Activated T-cell treated with anti-CD3 and anti-CD28 coated beads, Interleukin-2, amount 50 U/mL, for 72 hours (primary cell): ENCODE measurements at places on chromosomes 5 and 9.

GRCh38 chr5:171427318-171428167, 8.1 kb downstream of the FGF18 start:
- no peak for DNase-seq

DNA sequence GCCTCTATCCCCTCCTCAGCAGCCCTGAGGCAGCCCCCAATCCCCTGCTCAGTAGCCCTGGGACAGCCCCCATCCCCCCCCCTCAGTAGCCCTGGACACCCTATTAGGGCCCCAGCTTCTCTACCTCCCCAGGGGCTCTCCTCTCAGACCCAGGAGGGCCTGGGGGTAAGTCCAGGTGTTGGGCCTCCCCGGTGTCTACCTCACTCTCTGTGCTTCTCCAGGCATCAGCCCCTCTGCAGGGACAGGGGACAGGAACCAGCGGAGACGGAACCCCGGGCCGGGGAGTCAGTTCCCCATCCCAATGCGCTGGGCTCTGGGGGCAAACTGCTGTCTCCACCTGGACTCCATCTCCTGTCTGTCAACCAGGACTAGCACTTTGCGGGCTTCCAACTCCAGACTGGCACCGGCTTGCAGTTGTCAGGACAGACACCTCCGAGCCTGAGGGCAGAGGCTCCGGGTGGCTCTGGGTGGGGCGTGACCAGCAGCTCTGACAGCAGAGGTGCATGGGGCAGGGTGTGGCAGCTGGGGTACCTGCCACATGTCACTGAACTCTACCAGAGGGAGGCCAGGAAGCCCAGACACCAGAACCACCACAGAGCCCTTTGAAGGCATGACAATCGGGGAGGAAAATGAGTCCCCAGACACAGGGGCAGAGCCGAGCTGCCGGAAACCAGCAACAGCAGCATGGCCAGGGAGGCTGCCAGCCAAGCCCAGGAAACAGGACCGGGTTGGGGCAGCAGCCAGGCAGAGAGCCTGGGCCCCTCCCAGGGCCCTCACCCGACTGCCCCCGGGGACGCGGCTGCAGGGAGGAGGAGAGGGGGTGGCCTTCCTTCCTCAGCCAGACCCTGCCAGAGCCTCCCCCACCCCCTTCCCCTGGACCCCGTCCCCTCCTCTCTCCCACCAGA, 17.7 kb upstream of the UBAC1 start:
- peak; percentile 40 for DNase-seq

DNA sequence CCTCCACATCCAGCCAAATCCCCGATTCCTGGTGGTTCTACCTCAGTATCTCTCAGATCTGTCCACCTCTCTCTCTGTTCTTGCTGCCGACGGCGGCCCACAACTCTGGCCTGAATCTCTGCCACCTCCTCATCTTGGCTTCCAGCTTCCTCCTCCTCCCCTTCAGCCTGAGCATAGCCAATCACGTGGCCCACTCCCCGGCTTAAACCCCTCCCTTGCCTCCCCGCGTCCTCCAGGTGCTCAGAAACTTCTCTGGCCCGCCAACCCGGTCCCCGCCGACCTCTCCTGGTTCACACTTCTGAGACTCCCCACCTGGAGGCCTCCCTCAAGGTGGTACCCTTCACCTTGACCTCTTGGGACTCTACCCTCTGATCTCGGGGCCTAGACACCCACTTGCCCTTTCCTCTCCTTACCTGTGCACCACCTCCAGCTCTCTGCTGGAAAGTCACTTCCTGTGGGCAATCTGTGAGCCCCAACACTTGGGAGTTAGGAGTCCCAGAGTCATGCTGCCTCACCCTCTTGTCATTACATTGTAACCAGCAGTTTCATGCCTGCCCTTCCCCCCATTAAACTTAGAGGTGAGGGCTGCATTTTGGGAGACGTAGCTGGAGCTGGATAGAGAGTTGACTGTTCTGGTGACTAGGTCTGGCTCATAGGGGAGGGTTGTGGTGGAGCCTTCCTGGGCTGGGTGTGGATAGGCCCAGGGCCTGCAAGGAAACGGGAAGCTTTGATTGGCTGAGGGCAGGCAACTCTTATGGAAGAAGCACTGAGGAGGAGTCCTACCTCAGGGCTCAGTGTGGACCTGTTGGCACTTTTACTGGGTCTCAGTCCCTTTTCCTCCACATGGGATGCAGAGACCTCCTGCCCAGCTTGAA, 4.5 kb upstream of the SET start:
- peak; percentile 84 for DNase-seq

GRCh38 chr9:16103620-16104397, 551.0 kb downstream of the CCDC171 start:
- DNase-seq: no peak

DNA sequence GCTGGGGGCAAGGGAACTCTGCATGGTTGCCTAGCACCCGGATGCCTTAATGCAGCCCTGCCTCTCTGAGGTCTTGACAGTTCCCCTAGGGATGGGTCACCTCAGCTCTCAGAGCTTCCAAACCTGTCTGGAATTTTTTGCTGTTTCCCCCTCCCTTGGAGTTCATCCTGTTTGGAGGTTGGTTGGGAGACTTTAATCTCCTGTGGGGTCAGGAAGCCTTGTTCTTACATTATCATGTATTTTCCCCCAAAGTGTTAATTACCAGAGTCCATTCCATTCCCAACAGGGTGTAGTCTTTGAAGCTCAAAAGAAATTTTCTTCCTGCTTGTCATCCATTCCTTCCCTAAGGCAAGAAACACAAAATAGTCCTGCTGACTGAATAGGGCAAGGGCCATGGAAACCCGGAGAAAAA, 150.3 kb upstream of the SPRY4 start:
- no peak for DNase-seq

GRCh38 chr5:17329571-17329970, 112.1 kb downstream of the BASP1 start:
- DNase-seq: no peak

GRCh38 chr5:172091956-172092732, 85.7 kb upstream of the FBXW11 start:
- DNase-seq: no peak

DNA sequence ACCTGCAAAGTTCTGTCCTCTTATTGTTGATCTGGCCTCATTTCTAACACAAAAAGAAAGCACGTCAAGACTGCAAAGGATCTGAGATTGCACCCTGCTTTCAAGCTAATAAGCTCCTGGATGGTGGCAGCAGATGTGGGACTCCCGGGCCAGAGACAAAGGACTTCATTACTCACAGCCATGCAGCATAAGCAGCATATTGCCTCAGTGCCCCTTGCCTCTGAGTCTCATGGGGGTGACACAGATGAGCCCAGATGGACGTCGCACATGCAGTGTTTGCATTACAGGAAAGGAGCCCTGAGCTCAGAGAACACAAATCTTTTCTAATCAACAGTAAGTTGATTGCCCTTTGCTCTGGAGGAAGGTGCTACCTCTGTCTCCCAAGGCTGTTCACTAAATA, 105.0 kb downstream of the SLC28A3 start:
- no peak for DNase-seq

GRCh38 chr9:125497906-125498305, 209.1 kb downstream of the MAPKAP1 start:
- DNase-seq: no peak

GRCh38 chr9:784202-784601, 57.3 kb upstream of the DMRT1 start:
- no peak for DNase-seq

GRCh38 chr9:134371731-134372130, 45.5 kb downstream of the RXRA start:
- DNase-seq: no peak

DNA sequence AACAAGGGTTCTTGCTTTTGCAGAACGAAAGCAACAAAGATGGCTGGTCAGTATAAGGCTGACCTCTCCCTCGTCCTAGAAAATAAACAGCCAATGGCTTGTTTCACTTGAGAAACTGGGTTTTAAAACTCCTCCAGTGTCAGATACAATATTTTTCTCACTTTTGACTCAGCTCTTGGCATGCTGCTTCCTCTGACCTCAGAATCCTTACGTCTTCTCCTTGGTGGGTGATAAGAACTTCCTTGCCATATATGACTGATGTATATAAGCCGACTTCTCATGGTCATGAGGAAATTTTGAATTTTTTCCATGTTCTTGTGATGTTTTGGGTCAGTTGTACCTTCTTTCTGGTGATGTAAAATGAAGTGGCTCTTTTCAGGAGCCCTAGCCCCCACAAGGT, 3.8 kb downstream of the ZNF618 start:
- no peak for DNase-seq

GRCh38 chr5:10401498-10401897, 40.2 kb upstream of the ROPN1L start:
- DNase-seq: no peak

DNA sequence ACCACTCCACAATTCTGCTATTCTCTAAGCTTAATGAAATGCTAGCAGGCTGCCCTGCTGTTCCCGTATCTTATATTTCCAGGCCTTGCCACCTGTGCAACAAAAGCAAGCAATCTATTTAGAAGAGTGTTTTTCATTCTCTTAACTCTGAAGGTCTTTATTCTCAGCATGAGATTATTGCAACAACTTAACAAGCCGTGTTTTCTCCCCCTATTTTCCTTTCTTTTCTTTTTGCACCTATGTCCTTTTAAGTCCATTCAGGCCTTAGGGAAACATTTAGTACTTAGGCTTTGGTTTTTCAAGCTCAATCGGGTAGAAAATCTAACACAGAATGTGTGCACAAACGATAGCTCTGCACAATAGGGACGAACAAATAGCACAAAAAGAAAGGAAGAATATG, 89.6 kb upstream of the DMRTA1 start:
- no peak for DNase-seq

- DNase-seq: no peak
Observed at GRCh38 chr5:165083394-165083793, 1578.0 kb downstream of the MAT2B start.

DNA sequence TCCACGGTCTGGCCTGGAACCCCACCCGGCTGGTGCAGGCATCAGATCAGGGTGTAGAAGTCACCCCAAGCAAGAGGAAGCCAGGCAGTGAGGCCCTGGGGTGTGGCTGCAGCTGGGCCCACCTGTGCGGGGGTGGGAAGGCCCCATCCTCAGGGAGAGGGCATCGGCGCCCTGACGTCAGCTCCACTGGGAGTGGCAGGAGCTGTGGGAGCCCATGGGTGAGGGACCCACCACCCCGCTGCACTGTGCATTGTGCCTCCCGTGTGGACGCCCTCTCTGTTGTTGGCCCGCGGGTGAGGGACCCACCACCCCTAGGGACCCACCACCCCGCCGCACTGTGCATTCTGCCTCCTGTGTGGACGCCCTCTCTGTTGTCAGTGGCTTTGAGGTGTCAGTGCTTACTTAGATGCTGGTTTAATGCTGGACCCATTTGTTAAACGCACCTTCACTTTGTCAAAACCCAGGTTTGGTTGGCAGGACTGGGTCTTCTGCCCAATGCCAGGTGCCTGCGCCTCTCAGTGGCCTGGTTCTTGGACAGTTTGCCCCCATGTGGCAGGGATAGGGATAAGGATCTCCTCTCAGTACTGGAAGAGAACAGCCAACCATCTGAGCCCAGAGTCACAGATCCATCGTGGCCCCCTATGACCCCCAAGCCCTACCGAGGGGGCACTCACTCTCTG, 6.9 kb upstream of the EXOC3 start:
- no peak for DNase-seq

- no peak for DNase-seq
Observed at GRCh38 chr5:168879929-168880328, 300.8 kb upstream of the PANK3 start.

DNA sequence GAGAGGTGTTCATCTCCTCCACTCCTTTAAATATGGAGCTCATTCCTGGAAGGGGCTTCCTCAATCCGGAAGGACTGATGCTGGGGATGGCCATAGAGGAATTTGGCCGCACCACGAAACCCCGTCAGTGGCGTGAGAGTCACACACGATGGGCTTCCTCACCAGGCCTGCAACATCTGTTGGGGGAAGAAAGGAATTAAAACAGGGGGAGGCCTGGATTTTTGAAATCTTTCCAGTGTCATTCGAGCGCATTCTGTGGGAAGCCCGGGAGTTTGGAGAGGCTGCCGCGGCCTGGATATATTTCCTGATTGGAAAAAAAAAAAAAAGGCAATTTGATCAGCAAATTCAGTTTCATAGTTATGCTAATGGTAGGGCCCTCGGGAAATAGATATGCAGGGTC, 76.3 kb upstream of the ORM1 start:
- no peak for DNase-seq

GRCh38 chr9:72978744-72979143, 25.9 kb upstream of the ALDH1A1 start:
- DNase-seq: no peak

DNA sequence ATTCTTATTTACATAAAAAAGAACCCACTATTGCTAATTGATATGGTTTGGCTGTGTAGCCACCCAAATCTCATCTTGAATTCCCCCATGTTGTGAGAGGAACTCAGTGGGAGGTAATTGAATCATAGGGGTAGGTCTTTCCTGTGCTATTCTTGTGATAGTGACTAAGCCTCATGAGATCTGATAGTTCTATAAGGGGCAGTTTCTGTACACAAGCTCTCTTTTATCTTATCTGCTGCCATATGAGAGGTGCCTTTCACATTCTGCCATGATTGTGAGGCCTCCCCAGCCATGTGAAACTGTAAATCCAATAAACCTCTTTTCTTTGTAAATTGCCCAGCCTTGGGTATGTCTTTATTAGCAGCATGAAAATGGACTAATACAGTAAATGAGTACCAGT, 58.2 kb upstream of the PRR16 start:
- no peak for DNase-seq

DNA sequence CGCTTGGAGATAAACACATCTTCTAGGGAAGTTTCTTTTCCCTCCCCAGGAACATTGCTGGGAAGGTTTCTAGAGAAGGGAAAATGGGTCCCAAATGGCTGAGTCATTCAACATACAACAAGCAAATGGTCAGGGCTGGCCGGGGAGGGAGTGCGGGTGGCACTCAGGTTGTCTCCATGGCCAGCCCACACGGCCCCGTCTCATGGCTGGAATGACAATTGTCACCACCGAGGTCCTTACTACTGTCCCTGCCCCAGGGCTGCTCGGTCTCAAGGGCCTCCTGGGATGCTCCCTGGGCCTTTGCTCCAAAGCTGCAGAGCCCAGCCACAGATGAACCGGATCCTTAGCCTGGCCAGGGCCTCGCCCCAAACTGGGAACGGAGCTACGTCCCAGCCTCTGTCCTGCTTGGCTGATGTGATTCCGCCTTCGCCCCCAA, 121.9 kb downstream of the FGF18 start:
- DNase-seq: no peak

DNA sequence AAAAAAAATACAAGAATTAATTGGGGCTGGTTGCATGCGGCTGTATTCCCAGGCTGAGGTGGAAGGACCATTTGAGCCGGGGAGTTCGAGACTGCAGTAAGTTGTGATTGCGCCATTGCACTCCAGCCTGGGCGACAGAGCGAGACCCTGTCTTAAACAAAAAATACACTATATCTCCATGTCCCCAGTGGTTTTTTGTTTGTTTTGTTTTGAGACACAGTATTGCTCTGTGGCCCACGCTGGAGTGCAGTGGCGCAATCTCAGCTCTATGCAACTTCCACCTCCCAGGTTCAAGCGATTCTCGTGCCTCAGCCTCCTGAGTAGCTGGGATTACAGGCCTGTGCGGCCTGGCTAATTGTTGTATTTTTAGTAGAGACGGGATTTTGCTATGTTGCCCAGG, 1.2 kb downstream of the COQ4 start:
- no peak for DNase-seq

DNA sequence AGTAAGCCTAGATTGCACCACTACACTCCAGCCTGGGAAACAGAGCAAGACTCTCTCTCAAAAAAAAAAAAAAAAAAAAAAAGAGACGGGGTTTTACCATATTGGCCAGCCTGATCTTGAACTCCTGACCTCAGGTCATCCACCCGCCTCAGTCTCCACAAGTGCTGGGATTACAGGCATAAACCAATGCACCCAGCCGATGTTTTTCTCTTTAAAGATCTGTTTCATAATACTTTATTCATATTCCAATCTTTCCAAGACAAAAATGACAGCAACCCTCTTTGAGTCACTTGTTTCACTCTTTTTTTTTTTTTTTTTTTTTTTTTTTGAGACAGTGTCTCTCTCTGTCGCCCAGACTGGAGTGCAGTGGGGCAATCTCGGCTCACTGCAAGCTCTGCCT, 13.6 kb upstream of the LMNB1 start:
- no peak for DNase-seq
